ENCODE measurements at places on chromosomes 4 and X.
A peak's percentile ranks its signal among the peaks of the same experiment; 100 is the strongest.

DNA sequence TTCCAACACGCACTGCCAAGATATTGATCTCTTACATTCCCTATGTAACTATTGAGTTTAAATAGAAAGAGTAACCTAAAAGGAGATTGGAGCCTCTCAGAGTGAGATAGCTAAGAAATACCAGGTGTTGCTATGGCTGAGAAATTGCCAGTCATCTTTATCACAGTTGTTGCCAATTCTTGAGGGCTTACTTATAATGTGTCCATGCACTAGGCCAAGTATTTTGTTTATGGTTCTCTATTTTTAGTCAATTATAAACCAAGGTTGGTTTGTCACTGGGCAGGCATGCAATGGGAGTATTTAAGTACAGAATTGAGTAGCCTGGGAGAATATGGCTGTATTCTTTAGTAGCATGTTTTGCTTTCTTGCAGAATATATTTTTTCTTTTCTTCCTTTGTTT lies 201.6 kb downstream of the TEX13A start:
- no peak overlapping the region for H3K4me3 ChIP-seq
- H3K4me1 ChIP-seq, result no peaks in the 10 kb centered on the region
- H3K27me3 ChIP-seq, result no peaks in the 10 kb centered on the region
- DNase-seq, result no peak

DNA sequence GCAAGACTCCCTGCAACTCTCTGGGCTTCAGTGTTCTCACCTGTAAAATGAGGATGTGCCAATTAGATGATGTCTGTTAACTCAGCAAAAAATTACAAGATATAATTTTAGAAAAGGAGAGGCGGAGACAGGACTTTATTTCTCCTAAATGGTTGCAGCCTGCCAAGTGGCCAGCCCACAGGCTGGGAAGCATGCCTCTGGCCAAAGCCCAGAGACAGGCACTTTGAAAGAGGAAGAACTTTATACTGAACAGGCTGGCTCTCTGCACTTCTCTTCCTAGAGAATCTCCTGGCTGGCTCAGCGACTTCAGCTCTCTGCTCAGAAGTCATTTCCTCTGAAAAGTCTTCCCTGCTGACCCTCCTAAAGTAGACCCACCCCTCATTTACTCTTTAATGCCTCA lies 3.7 kb downstream of the PRDM5 start:
- H3K36me3 ChIP-seq, result no peaks in the 10 kb centered on the region
- H3K27me3 ChIP-seq, result no peaks in the 10 kb centered on the region
- H3K27ac ChIP-seq, result no peak overlapping the region
- DNase-seq, result no peak
- no peak overlapping the region for H3K4me3 ChIP-seq

DNA sequence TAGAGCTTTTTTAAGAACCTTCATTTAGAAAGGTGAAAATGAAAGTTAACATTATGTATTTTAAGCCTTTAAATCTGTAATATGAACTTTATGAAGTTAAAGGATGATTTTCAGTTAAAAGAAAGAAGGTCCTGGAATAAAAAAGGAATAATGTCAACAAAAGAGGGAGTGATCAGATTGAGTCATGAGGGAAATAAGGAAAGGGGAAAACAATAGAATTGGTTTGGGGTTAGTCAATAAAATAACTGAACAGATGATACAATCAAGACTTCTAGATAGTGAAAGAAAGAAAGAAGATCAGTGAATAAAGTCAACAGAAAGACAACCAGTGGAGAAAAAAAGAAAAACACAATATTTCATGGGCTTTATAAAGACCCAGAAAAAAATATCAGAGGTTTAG lies 291.6 kb upstream of the ARSJ start:
- no peaks in the 10 kb centered on the region for H3K4me1 ChIP-seq
- H3K27me3 ChIP-seq, result no peaks in the 10 kb centered on the region
- H3K36me3 ChIP-seq, result no peaks in the 10 kb centered on the region
- no peak for DNase-seq
- no peak overlapping the region for H3K27ac ChIP-seq
- H3K4me3 ChIP-seq, result no peak overlapping the region

DNA sequence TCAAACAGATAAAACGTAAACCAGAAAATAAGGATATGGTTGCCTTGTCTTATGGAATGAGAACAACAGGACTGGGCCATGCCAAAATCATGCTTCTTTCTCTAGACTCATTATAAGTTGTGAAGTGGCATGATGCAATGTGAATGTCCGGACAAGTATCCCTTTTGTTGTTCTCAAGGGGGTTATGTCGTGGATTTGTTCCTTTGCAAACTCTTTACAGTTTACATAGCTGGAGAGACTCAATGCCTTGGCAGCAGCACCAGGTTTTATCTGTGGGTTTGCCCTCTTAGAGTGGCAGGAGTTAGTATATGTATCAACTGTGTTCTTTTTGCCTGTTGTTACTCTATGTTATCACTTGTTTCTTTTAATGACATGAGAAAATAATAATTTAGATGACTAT lies 41.4 kb downstream of the SPRY1 start:
- DNase-seq, result no peak
- H3K4me1 ChIP-seq, result no peaks in the 10 kb centered on the region
- H3K27ac ChIP-seq, result no peak overlapping the region

GRCh38 chr4:3305610-3306371 lies 13.0 kb downstream of the RGS12 start:
- H3K36me3 ChIP-seq, result no peaks in the 10 kb centered on the region
- H3K4me3 ChIP-seq, result no peak overlapping the region
- no peaks in the 10 kb centered on the region for H3K27me3 ChIP-seq
- DNase-seq, result no peak

DNA sequence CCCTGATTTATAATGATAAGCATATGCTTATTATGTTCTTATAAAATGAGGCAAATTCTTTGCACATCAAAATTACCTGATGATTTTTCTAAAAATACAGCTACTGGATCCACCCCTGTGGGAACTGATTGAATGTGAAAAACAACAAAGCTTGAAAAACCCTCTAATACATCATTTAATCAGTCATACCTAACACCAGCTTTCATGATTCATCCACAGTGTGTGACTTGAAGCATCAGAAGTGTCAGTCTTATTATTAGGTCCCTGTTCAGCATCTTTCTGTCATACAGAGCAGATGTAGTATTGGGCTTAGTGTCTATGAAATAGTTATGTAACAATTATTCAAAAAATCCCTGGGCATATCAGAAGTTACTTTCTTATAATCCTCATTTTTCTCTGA lies 671.3 kb upstream of the GALNT7 start:
- no peak overlapping the region for H3K4me3 ChIP-seq
- no peak for DNase-seq
- H3K27ac ChIP-seq, result no peak overlapping the region
- no peaks in the 10 kb centered on the region for H3K27me3 ChIP-seq
- H3K36me3 ChIP-seq, result no peaks in the 10 kb centered on the region
- no peaks in the 10 kb centered on the region for H3K4me1 ChIP-seq

- DNase-seq, result no peak
- H3K27ac ChIP-seq, result no peak overlapping the region
- no peaks in the 10 kb centered on the region for H3K4me1 ChIP-seq
- no peaks in the 10 kb centered on the region for H3K27me3 ChIP-seq
- no peak overlapping the region for H3K4me3 ChIP-seq
These were observed 1137.5 kb upstream of the INTU start for GRCh38 chr4:126495163-126495752.

- peak overlapping the region; percentile 53 for H3K4me3 ChIP-seq
- H3K36me3 ChIP-seq, result no peaks in the 10 kb centered on the region
- H3K4me1 ChIP-seq, result peaks cover 76% of the 10 kb centered on the region
- peak overlapping the region; percentile 99 for H3K27ac ChIP-seq
- no peaks in the 10 kb centered on the region for H3K27me3 ChIP-seq
These were observed 7.6 kb downstream of the UBE2D3 start for GRCh38 chr4:102819588-102820365.

- no peaks in the 10 kb centered on the region for H3K36me3 ChIP-seq
- H3K27me3 ChIP-seq, result no peaks in the 10 kb centered on the region
- no peak overlapping the region for H3K4me3 ChIP-seq
- DNase-seq, result no peak
- H3K27ac ChIP-seq, result no peak overlapping the region
These were observed 971.8 kb upstream of the AGA start for GRCh38 chr4:178414042-178414441.

DNA sequence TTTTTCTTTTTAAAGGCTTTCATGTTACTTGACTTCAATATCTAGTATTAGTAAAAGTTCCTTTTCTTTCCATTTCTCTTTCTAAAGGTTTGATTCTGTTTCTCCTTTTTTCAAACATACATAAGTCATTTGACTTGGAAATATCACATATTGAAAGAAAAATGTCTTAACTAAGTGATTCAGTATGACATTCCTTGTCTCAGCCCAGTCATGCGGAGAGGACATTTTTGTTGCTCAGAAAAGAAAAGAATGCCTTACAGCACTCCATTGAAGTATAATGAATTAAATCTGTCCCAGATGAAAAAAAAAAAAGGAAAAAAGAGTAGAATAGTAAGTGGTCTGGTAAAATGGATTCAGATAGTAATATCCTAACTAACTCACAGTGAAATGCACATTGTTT lies 466.1 kb downstream of the ADGRL3 start:
- H3K36me3 ChIP-seq, result no peaks in the 10 kb centered on the region
- H3K27me3 ChIP-seq, result no peaks in the 10 kb centered on the region

GRCh38 chrX:69630147-69630546 lies 14.2 kb downstream of the EDA start:
- H3K4me1 ChIP-seq, result no peaks in the 10 kb centered on the region
- no peak overlapping the region for H3K27ac ChIP-seq
- no peak for DNase-seq
- H3K4me3 ChIP-seq, result no peak overlapping the region
- H3K36me3 ChIP-seq, result no peaks in the 10 kb centered on the region

DNA sequence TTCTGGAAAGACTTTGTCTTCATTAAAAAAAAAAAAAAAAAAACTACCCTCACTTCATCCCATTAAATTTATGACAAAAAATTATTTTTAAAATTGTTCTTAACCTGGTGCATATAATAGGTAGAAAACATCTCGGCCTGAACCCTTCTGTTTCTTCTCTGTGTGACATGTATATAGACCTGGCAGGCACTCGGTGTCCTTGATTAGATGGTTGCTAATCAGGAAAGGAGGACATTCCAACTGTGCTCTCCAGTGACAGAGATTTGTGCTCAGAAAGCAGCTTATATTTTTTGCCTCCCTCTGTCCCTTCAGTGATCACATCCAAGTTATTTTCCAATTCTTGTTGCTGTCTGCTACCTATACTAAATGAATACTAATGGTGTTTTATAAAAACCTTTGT lies 355.6 kb downstream of the CBLL2 start:
- no peak for DNase-seq
- H3K4me3 ChIP-seq, result no peak overlapping the region
- H3K36me3 ChIP-seq, result no peaks in the 10 kb centered on the region
- H3K27ac ChIP-seq, result no peak overlapping the region
- H3K27me3 ChIP-seq, result no peaks in the 10 kb centered on the region

DNA sequence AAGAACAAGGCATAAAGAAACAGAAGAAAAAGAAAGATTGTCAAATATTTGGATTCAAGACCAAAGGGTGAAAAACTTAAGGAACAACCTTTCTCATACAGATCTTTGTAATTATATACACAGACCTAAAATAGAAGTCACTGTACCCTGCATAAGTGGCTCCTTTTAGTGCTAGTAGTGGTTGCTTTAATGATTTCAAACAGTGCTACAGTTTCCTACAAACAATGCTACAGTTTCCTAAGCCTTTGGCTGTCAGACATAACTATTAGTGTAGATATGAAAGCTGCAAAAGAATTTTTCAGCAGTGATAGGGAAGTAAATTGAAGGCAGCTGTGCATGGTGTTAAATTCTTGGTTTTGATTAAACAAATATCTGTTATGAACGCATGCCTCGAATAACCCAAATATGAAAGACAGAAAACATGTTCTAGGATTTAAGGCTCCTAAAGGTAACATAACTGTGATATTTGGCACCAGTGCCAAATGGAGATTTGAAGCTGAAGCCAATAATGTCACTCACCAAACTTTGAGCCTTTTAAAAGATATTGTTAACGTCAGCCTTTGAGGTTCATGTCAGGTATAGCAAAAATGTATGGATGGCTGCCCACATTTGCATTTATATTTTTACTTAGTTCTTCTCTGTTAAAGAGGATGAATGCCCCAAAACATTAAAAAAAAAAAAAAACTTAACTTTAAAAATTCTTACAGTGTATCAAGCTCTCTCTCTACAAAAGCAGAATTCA lies 36.6 kb downstream of the SMARCAD1 start:
- H3K27ac ChIP-seq, result no peak overlapping the region
- H3K27me3 ChIP-seq, result no peaks in the 10 kb centered on the region
- peaks cover 9% of the 10 kb centered on the region for H3K36me3 ChIP-seq
- H3K4me3 ChIP-seq, result no peak overlapping the region
- no peaks in the 10 kb centered on the region for H3K4me1 ChIP-seq

DNA sequence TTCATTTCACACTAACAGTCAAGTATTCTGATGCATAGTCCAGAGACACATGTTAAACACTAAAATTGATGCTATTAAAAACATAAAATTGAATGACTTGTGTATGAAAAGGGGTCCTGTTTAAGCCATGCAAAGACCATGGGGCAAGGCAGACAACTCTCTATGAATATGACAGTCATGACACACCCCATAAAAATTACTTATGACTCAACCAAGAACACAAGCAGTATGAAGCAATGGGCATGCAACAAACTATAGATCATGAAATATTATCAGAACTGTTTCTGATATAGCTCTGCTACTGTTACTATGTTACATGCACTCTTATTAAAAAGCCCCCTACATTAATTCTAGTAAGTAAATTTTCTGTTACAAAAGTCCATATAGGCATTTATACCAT lies 57.5 kb upstream of the ZCCHC13 start:
- no peaks in the 10 kb centered on the region for H3K36me3 ChIP-seq
- H3K27me3 ChIP-seq, result no peaks in the 10 kb centered on the region
- H3K27ac ChIP-seq, result no peak overlapping the region
- no peaks in the 10 kb centered on the region for H3K4me1 ChIP-seq
- no peak for DNase-seq

- H3K4me1 ChIP-seq, result peaks cover 36% of the 10 kb centered on the region
- no peaks in the 10 kb centered on the region for H3K36me3 ChIP-seq
- H3K27ac ChIP-seq, result no peak overlapping the region
- no peak for DNase-seq
These were observed 1.2 kb upstream of the NEUROG2 start for GRCh38 chr4:112517067-112517634.
